MG63 (cell line): ENCODE measurements at places on chromosomes 5 and 9.

- DNase-seq, result no peak
These were observed 243.6 kb upstream of the PANK3 start for GRCh38 chr5:168822745-168823281.

- peak; percentile 93 for DNase-seq
These were observed 84.2 kb downstream of the MUSK start for GRCh38 chr9:110752766-110753165.

GRCh38 chr5:5017827-5018577 is 122.1 kb upstream of the ADAMTS16 start:
- DNase-seq, result peak; percentile 98

GRCh38 chr9:137031904-137032640 is at the start of gene FUT7:
Gene FUT7, minus strand, starts transcription at chr9:137032088. Its CDS starts 97 bp downstream, at chr9:137031991.
- no peak for DNase-seq

DNA sequence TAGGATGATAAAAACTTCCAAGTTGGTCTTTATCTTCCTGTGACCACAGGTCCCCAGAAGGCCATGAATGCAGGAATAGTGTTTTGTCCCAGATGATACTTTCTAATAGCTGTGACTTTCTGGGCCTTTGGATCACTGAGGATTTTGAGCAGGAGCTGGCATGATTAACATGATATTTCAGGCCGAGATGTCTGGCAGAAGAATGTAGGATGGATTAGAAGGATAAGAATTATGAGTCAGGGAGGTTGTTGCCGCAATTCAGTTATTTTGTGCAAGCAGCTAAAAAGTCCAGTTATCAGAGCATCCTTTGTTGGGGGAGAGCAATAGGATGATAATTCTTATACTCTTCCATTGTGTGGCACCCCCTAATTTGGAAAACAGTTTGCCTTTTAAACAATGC is 189.7 kb downstream of the PSAT1 start:
- no peak for DNase-seq

- DNase-seq, result no peak
These were observed 26.1 kb upstream of the MACIR start for GRCh38 chr5:103232393-103232999.

DNA sequence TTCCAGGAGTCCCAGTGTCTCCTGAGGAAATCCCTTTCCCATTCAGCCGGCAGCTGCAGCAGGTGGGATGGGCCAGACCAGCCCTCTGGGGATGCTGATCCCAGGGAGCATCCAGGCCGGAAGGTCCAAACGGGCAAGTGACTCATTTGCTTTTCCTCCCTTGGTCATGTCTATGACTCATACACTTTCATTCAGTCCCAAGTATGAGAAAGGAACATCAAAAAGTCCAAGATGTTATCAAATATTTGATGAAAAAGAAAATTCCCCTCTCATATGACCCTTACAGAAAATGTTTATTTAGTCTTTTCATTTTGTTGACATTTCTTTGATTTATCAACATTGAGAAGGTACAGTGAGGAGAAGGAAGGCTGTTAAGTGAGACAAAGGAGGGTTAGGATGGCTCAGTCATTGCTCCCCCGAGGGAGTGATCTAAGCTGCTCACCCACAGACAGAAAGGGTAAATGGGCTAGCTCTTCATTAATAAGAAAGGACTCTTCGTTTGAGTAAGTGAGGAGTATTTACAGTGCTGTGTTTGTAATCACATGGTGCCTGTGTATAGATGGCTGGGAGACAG is 117.6 kb upstream of the ANKRD55 start:
- peak; percentile 93 for DNase-seq

GRCh38 chr5:150624334-150625163 is 15.9 kb upstream of the SYNPO start:
- no peak for DNase-seq

GRCh38 chr5:113293068-113293974 is 141.5 kb downstream of the TSSK1B start:
- DNase-seq, result no peak

GRCh38 chr9:88826181-88826580 is 165.1 kb upstream of the S1PR3 start:
- no peak for DNase-seq

- DNase-seq, result peak; percentile 33
These were observed 33.5 kb downstream of the SPEF2 start for GRCh38 chr5:35651002-35651756.

- DNase-seq, result no peak
These were observed 546.6 kb upstream of the PTPRD start for GRCh38 chr9:11159318-11159862.

- DNase-seq, result no peak
These were observed 141.2 kb upstream of the FOXD4L5 start for GRCh38 chr9:65426231-65426630.
